ENCODE measurements at places on chromosomes 12 and 14.

GRCh38 chr12:991350-992333 lies 619 bp downstream of the ERC1 start:
- peak; percentile 17 for DNase-seq

- DNase-seq: no peak
Observed at GRCh38 chr14:26730929-26731618, 133.2 kb upstream of the NOVA1 start.

DNA sequence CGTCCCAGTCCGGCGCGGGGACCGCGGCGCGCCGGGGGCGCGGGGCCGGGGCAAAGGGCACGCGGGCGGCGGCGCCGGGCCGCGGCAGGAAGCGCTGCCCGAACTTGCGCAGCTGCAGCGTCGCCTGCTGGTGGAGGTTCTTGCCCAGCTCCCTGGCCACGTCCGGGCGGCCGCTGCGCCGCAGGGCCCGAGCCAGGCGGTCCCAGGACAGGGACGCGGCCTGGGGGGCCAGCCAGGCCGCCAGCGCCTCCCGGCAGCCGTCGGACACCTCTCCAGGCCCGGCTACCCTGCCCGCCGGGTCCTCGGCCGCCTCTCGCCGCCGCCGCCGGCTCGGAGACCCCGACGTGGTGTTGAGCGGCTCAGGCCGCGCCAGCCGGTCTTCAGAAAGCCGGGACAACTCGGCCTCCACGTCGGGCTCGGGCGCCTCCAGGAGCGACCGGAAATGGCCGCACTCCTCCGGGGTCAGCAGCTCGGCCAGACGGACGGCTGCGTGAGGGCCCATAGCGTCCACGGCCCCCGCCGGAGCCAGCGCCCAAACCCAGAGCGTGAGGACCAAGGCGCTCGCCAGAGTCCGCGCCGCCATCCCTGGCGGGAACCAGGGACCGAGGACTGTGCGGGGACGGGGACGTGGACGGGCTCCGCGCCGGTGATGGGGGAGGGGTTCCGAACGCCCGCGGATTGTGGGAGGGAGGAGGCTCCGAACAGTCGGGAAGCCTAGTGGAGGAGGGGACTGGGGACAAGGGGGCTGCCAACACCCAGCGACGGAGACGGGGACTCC lies 34.0 kb downstream of the FIGNL2 start:
- DNase-seq: peak; percentile 79

DNA sequence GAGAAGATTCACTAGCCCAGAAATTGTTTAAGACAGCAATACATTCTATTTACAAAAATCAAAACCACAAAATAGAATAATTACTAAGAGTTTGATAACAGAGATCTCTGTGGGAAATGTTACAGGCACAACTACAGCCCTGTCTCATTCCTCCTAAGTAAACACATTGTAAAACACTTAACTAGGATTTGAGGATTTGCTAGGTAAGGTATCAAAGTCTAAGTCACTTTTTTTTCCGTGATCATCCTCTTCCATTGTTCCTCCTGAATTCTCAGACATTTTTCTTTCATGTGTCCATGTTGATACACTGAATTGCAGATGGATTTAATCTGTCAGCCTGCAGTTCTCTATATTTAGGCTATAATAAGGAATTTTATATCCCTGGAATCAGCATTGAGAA lies 127.5 kb downstream of the ACSS3 start:
- no peak for DNase-seq

- no peak for DNase-seq
Observed at GRCh38 chr14:32203928-32204357, 874 bp upstream of the RNU6-8 start.

GRCh38 chr12:11695321-11695720 lies 45.8 kb downstream of the ETV6 start:
- peak; percentile 7 for DNase-seq

GRCh38 chr14:100504372-100505078 lies 82.7 kb downstream of the BEGAIN start:
- peak; percentile 64 for DNase-seq

DNA sequence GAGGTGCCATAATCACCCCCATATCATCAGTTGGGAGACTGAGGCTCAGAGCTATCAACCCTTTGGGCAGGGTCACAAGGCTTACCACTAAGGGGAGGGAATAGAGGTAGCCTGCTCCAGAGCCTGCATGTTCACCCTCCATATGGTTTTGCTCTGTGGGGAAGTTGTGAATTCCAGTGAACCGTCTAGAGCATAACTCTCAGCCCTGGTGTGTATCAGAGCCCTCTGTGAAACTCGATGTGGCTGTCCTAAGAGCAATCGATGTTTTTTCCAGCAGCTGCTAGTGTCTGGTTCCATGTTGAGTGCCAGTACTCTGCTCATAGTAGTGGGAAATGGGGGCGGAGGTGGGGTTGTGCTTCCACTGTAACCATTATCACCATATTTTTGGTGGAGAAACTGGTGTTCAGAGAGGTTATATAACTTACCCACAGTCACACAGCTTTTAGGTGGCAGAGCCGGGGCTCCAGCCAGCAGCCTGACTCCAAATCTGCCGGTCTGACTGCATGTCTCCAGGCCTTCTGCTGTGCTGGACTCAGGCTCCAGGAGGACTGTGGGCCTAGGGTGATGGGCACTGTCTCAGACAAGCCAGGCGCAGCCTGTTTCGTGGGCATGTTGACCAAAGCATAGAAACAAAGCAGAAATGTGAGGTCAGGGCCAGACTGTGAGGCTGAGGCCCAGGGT lies 104.2 kb downstream of the ADCK1 start:
- no peak for DNase-seq

- DNase-seq: no peak
Observed at GRCh38 chr14:20328705-20329104, 4.4 kb downstream of the CCNB1IP1 start.
